ENCODE measurements at places on chromosomes 12 and 14. TPM values are rescaled to one million over a fixed set of nuclear protein-coding genes. Genes with fewer than 3 reads are reported as not detected.
A peak's percentile ranks its signal among the peaks of the same experiment; 100 is the strongest.

Gene SCYL2
- 39.0 TPM for total RNA-seq

Gene AMHR2
- total RNA-seq: not detected

GRCh38 chr12:5292651-5293050 is 139.3 kb upstream of the NTF3 start:
- no peak for DNase-seq

DNA sequence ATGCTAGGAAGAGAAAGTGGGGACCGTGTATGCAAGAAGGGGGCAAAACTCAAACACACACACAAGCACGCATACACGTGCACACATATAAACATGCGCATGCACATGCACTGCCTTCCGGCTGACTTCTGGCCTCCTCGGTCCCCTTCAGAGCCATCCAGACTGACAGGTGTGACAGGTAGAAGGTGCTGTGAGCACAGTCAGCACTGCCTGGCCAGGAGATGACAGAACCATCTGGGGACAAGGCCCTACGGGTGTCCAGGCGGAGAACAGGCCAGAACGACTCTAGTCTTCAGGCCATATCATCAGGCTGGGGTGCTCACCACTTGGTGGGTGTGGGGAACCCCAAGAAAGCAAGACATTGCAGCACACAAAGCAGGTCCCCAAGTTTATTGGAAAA is 7.3 kb downstream of the KRT83 start:
- DNase-seq: no peak

DNA sequence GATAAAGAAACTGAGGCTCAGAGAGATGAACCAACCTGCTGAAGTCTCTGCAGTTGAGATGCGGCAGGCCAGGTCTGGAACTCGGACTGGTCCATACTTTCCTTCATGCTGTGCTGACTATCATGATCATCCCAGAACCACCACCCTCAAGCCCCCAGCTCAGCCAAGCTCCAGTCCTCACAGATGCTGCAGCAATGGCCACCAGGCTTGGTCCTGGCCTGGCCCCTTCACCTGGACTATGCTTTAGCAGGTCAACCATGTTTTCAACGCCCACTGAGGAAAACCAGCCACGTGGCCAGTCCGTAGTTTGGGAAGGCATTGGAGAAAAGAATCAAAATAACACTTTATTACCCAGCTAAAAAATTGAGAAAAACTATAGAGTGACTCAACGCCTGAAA is 1.4 kb downstream of the GPR68 start:
- no peak for DNase-seq

- no peak for DNase-seq
These were observed 389.8 kb downstream of the NUAK1 start for GRCh38 chr12:105748806-105749600.

DNA sequence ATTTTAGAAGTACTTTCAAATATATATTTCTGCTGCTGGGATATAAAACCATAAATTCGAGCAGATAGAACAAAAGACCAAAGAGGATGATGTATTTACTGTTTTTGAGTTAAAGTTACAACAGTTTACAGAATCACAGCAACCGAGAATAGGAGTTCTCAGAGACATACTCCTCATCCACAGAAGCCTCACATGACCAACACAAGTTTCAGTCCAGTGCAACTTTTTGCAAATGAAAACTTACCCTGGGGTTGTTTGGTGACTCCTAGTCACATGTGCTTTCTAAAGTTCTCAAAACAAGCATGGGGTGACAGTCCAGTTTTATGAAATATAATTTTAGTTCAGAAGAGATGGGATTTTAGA is 117.1 kb downstream of the PRKCH start:
- no peak for DNase-seq

DNA sequence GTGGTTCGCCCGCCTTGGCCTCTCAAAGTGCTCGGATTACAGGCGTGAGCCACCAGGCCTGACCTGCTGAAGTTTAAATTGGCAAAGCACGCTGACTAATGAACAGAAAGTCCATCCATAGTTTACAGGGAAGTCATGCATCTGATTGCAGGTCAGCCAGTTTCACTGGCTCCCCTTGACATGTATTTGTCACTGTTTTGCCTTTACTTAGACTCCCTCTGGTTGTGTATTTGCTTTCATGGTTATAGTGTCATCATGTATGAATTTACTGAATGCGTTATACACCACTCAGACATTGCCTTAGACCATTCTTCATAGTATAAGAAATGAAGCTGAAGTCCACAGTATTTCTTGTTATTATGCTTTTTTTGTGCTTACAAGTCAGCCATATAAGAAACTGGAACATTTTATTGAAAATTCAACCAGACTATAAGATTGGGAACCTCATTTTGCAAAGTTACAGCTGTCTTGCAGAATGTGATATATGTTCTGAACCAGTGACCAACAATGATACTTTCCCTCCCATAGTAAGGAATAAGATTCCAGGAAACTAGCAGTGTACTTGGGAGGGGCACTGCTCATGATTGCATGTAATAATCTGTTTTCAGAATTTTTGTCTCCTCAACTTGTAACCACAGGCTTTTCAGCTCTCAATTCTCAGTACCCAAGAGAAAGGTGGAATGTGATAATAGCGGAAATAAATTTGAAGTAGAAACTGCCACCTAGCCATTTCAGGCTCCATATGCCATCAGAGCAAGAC is 51.9 kb upstream of the ATF7IP start:
- DNase-seq: no peak

DNA sequence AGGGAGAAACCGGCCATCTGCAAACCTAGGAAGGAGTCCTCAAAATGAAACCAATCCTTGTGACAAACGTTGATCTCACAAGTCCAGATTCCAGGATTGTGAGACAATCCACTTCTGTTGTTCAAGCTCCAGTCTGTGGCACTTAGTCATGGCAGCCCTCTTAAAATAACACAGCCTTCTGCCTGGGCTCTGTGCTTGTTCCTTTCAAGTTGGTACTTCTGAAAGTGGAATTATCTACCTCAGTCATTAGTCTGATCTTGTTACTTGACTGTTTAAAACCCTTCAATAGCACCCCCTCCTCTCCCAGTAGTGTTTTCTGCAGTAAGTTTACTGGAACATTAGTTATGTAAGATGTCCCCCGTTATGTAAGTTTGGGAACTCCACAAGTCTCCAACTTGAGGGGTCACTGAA is 111.0 kb upstream of the HIF1A start:
- no peak for DNase-seq

GRCh38 chr12:122523846-122524718 is 2.7 kb downstream of the RSRC2 start:
- no peak for DNase-seq

- DNase-seq: peak; percentile 79
These were observed 102.8 kb upstream of the FGD4 start for GRCh38 chr12:32296567-32296966.

DNA sequence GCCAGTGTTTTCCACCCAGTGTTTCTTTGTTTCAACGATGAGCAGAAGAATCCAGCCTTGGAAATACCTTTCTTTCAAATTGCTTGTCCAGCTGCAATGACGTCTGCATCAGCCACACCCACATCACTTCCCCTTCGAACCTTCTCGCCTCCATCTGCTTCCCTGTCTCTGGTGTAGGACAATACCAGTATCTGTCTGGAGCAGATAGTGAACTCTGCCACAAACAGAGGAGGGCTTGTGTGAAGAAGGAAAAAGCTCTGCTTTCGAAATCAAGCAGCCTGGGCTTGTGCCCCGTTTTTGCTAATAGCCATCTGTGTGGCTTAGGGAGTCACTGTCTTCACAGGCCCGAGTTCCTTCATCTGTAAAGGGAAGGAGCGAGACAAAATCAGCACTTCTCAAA is 415.4 kb downstream of the ZFP36L1 start:
- DNase-seq: no peak

DNA sequence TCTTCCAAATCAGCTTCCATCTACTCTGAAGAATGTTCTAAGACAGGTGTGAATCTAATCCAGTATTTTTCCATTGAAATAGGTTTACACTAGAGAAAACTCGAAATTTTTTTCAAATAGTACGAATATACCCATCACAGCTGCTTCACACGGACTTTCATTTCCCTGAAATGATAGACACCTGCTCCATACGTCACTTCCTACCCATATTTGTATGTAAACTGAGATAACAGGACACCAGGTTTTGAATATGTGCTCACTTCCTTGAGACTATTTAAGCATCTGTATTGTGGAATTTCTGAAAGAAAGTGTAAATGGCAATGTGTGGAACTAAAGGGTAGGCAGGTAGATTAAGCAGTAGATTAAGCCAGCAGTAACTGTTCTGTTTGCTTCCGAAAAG is 13.4 kb upstream of the ITPR2 start:
- no peak for DNase-seq

GRCh38 chr14:91509083-91509877 is 830 bp downstream of the PPP4R3A start:
- no peak for DNase-seq

- no peak for DNase-seq
These were observed 234.8 kb downstream of the DUSP6 start for GRCh38 chr12:89117448-89118034.

DNA sequence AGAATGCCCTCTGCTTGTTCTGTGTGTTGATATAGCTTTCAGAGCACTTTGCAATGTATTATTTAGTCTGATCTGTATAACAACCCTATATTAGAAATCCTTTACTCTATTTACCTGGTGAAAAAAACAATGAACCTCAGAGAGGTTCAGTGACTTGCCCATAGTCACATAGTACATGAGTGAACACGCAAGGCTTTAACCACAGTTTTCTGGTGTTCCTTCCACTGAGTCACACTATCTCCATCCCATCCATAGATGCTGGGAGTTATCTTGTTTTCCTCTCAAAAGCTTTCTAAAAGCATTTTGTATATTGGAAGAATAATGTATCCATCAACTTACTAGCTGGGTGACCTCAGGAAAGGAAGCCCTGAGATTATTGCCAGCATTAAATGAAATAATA is 104.5 kb downstream of the NT5DC3 start:
- no peak for DNase-seq

GRCh38 chr14:31251028-31251958 is 43.7 kb upstream of the HECTD1 start:
- no peak for DNase-seq

DNA sequence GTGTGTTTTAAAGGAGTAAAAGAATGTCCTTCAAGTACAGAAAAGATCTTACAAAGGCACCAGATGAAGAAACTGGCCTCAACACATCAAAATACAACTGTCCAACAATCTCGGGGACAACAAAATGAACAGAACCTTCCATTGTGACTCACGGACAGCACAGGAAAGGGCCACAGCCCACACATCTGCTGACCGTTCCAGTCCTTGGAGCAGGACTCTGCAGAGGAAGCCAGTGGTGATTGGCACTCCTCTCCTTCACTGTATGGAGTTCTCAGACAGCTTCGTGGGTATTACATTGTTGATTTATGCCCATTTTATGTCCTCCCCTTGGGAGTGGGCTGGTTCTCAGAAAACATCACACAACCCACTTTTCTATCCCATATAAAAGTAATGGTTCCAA is 32.5 kb upstream of the TC2N start:
- no peak for DNase-seq

DNA sequence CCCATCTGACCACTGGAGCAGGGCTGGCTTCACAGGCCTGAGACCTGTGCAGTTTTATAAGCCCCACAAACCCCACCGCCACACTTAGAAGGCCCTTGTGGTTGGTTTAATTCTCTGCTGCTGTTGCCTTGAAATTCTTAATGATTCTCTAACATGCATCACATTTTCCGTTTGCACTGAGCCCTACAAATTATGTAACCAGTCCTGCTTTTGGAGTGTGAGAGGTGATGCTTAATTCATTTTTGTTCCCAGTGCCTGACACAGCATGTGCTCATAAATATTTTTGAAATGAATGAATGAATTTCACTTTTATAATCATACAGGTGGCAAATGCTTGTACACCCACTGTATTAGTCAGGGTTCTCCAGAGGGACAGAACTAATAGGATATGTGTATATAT is 52.8 kb upstream of the PLXNC1 start:
- DNase-seq: no peak

Data from kidney epithelial cell (primary cell).